Kidney glomerular epithelial cell (primary cell): ENCODE measurements at places on chromosomes 13 and 19.

- DNase-seq = no peak
These were observed 661.7 kb downstream of the SLITRK6 start for GRCh38 chr13:85137516-85137915.

DNA sequence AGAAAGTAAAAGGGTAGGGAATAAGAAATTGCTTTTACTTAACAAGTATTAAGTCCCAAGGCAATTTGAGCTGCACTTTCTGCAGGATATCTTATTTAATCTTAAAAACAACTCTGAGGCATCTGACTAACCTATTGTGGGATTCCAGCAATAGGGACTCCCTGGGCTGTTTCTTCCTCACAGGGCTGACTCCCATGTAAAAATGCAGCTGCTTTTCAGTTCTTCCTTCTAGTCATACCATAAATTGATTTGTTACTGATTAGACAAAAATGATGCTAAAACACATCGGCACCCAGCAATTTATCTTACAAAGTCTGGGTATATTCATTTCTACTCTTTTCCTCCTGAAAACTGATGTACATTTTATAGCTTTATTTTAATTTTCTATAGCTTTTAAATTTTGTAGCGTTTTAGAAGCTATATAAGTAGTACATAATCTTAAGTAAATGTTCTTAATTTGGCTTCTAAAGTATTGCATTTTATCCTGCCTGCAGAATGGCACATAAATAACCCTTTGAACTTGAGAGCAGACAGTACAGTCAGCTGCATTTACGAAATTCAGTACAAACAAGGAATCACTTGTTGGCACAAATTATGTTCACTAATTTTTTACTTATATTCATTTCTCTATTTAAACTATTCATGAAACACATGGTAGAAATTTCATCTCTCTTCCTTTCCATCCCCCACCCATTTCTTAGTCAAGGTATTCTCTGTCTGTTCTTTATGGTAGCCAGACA, 102.4 kb upstream of the FRY start:
- no peak for DNase-seq

- DNase-seq = no peak
These were observed 504.3 kb downstream of the COG6 start for GRCh38 chr13:40159736-40160135.

DNA sequence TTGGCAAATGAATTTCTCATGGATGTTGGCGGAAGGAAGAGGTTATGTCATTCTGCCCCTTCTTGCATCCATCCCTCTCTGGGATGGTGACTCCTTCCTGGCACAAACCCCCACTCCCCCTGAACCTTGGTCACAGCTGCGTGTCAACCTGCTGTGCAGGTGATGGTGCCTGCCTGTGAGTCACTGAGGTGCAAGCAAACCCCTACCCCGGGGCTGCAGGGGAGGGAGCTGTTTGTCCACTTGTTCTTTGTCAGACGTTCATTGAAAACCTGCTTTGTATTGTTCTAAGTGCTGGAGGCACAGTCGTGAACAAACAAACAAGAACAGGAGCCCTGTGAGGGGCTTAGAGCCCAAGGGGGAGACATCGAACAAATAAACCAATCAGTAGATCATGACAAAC, 2.0 kb upstream of the GAPDHS start:
- no peak for DNase-seq

DNA sequence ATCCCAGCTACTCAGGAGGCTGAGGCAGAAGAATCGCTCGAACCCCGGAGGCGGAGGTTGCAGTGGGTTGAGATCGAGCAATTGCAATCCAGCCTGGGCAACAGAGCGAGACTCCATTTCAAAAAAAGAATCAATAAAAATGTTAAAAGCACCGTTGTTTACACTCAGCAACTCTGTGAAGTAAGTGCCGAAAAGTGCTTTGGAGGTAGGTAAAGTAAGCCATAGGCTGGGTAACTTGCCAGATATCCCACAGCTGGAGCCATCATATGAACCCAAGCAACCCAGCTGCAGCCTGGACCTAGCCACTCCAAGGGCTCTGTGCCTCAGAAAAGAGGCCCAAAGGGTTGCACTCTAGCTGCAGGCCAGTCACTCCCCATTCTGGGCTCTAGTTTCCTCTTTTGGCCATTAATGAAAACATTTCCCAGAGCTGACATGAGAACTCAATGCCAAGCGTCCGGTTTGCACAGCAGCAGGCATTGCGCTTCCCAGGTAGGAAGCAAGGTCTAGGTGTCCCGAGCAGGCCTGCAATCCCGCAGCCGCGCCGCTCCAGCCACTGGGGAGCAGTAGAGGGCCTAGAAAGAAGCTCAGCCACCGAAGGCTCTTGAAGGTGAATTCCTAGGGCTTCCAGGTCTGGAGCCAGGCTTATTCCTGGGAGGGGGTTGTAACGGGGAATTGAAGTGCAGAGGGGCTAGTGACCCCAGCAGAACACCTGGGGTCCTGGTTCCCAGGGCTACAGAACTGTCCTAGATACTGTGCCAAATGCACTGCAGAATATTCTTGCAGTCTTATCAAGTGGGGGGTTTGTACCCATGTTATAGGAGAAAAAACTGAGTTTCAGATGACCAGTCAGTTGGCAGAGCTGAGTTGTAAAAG, 4.1 kb upstream of the CD79A start:
- peak; percentile 33 for DNase-seq

- no peak for DNase-seq
These were observed 1534.6 kb upstream of the MIR17HG start for GRCh38 chr13:89812856-89813255.
